ENCODE measurements at places on chromosomes 4 and X. TPM values are rescaled to one million over a fixed set of nuclear protein-coding genes. Genes with fewer than 3 reads are reported as not detected.

Gene GUCY1A1
- total RNA-seq, result 4.0 TPM

Gene ARSJ
- 0.46 TPM for total RNA-seq

- DNase-seq, result no peak
Observed at GRCh38 chr4:5689065-5689464, 19.3 kb downstream of the EVC2 start.

- DNase-seq, result no peak
Observed at GRCh38 chr4:114021451-114021850, 42.0 kb upstream of the ARSJ start.

- no peak for DNase-seq
Observed at GRCh38 chr4:244471-244870, 60.8 kb downstream of the ZNF732 start.

GRCh38 chrX:57902633-57903032 is 7.6 kb downstream of the ZXDA start:
- no peak for DNase-seq

Gene OTOP1
- total RNA-seq, result not detected

Gene HTN3
- not detected for total RNA-seq

Gene LONRF3
- total RNA-seq, result 1.5 TPM

Gene EIF2S3
- 501 TPM for total RNA-seq

GRCh38 chr4:147059064-147059731 is 113.5 kb upstream of the TTC29 start:
- DNase-seq, result no peak

- DNase-seq, result no peak
Observed at GRCh38 chr4:139243448-139244365, 36.3 kb downstream of the MGARP start.

DNA sequence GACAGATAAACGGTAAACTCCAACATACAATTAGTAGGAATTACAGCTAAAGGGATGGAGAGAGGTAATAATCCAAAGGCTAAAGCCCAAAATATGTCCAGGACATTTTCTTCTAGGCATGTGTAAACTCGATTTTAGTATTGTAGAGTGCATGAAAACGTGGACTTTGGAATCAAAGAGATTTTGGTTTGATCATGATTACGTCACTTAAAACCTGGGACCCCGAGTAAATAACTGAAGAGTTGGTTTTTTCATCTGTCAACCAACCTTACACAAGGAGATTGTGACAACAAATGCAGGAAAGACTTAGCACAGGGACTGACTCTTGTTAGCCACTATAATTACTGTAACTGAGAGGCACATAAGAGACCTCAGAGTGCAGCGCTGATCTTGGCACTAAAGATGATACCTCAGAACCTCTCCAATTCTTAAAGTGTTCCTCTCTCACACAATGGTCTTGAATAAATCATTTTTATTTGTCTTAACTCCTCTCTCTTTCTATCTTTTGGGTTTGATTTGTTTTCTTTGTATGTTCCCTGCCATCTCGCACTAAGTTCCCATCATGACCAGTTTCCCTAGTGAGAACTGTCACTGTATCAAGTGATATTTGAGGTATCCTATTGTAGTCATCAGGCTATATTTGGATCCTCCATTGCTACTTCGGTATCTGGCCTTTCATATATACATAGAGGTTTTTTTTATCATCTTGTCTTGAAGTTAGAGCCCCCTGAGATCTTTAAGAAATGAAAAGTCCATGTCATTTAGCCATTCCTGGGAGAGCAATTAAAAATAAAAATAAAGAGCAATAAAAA is 32.2 kb upstream of the MSL3 start:
- no peak for DNase-seq

DNA sequence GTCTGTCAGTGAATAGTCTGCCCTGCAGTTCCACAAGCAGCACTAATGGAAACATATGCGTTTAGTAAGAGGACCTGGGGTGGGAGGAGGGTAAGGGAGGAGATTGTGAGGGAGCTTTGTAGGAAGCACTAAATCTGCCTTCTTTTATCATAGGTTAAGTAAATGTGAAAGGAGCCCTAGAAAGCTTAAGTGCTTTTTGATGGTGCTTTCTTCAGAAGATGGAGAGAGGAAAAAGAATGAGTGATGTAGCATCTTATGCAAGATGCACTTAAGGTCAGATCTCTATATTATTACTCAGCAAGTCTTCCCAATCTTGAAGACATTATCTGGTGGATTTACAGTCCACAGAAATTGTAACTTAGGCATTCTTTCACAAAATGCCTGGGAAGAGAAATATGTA is 322.7 kb downstream of the PDHA2 start:
- DNase-seq, result no peak

GRCh38 chr4:20193141-20193936 is 58.4 kb upstream of the SLIT2 start:
- DNase-seq, result no peak

- DNase-seq, result peak; percentile 70
Observed at GRCh38 chr4:24488399-24489164, 95.8 kb downstream of the DHX15 start.
